ENCODE measurements at places on chromosomes 6 and 20. TPM values are rescaled to one million over a fixed set of nuclear protein-coding genes. Genes with fewer than 3 reads are reported as not detected.

DNA sequence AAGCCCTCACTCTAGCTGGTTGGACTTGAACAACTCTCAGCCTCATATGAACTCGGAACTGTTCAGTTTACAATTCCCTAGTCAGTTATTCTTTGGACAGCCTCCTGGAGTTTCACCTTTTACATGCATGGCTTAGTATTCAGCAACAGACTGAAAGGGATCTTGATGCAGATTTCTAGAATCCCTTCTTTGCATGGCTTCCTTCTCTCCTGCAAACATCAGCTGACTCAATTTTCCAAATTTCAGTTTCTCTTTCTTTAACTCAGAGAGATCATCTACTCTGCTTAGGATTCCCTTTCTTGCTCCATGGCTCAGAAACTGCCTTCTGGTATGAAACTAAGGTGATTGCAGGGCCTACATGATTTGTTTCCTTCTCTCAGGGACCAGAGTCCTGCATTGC is 99.6 kb downstream of the CEP57L1 start:
- no peak for DNase-seq

- DNase-seq, result no peak
Observed at GRCh38 chr6:72941263-72941662, 284.0 kb downstream of the KHDC1L start.

DNA sequence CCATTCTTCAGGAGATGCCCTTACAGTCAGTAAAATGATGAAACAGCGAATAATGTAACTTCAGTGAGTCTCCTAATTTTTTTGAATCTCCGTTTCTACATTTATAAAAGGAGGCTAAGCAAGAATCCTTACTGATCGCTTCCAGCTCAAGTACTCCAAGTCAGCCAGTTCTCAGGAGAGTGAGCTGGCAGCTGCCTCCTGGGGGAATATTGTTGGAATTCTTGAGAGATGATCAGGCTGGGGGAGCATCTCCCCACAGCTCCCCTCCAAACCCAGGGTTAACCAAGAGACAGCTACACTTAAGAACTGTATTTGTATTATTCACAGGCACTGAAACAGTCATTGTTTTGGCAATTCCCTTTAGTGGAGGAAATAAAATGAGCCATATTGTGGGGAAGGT is 89.1 kb upstream of the PCSK2 start:
- no peak for DNase-seq

Gene RCAN2
- 1.7 TPM for total RNA-seq

DNA sequence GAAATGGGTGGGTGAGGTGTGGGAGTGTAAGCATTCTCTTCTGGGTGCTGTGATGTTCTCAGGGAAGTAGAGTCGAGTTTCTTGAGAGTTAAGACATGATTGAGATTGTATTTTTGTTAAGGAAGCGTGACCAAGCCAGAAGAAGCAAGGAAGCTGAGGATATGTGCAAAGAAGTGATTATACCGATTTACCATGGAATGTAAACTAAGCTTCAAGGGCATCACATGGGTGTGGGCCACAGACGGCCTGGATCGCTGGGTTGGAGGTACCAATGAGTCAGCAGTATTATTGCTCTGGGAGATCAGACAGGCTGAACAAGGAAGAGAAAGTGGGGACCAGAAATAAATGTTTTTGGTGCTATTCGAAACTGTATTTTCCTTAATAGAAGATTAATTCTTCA is 184.1 kb upstream of the GMDS start:
- DNase-seq, result no peak

- DNase-seq, result no peak
Observed at GRCh38 chr20:61887596-61888093, 178.0 kb downstream of the TAF4 start.

- no peak for DNase-seq
Observed at GRCh38 chr6:23181356-23182110, 612.2 kb downstream of the HDGFL1 start.

Gene HINT3
- total RNA-seq, result 13.8 TPM

DNA sequence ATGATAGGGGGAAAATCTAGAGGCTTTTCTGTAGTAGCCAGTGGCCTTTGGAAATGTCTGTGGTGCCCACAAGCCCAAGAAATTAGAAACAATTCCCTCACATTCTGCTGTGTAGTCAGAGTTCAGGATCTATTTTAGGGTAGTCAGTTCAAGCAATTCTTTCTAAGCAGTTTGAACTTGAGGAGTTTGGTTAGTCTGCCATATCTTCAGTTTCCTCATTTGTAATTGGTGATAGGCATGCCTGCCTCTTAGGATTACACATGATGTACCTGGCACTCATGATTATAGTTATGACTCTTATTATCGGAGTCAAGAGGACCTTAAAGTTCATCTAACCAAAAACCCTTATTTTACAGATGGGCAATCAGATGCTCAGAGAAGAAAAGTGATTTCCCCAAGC is 21.2 kb upstream of the MEP1A start:
- no peak for DNase-seq

DNA sequence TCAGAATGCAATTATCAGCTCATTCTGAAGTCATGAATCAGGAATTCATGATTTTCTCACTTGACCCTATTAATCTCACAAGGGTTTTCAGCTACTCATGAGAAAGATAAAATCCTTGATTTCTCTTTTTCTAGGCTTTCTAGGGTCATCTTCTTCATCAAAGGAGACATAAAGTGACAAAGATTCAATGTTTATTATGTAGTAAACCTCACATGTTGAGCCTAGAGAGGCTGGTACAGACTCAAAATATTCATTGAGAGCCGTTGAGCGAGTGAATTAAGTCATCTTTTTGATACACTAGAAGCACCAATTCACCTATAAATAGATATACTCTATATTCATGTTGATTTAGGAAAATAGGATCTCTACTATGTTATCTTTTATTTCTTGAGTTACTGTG is 104.8 kb upstream of the TRAF3IP2 start:
- no peak for DNase-seq

- no peak for DNase-seq
Observed at GRCh38 chr20:709991-710779, 34.6 kb upstream of the SCRT2 start.

DNA sequence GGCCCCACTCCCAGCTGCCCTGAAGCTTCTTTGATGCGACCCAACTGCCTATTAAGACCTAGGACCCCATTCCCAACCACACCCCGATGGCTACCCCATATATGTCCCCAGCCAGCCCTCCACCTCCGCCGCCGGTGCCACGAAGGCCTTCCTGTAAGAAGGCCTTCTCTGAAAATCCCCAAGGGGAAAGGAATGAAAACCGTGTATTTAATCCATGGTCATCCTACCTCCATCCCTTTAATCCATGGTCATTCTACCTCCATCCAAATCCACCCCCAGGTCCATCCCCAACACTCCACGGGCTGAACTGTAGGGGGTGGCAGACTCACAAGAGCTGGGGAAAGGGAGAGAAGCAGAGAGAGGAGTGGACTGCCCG is 545 bp upstream of the VSX1 start:
- DNase-seq, result no peak

- no peak for DNase-seq
Observed at GRCh38 chr20:33370291-33370690, 31.0 kb downstream of the CDK5RAP1 start.

Gene PCSK2
- total RNA-seq, result not detected

- DNase-seq, result no peak
Observed at GRCh38 chr6:132011582-132011981, 60.4 kb upstream of the CCN2 start.

Gene C6orf120
- total RNA-seq, result 17.2 TPM

Gene ADGB
- not detected for total RNA-seq

Gene CRISP2
- not detected for total RNA-seq

Gene RNF114
- total RNA-seq, result 113 TPM

Gene GSTA3
- not detected for total RNA-seq

Gene SGK2
- 47.3 TPM for total RNA-seq

DNA sequence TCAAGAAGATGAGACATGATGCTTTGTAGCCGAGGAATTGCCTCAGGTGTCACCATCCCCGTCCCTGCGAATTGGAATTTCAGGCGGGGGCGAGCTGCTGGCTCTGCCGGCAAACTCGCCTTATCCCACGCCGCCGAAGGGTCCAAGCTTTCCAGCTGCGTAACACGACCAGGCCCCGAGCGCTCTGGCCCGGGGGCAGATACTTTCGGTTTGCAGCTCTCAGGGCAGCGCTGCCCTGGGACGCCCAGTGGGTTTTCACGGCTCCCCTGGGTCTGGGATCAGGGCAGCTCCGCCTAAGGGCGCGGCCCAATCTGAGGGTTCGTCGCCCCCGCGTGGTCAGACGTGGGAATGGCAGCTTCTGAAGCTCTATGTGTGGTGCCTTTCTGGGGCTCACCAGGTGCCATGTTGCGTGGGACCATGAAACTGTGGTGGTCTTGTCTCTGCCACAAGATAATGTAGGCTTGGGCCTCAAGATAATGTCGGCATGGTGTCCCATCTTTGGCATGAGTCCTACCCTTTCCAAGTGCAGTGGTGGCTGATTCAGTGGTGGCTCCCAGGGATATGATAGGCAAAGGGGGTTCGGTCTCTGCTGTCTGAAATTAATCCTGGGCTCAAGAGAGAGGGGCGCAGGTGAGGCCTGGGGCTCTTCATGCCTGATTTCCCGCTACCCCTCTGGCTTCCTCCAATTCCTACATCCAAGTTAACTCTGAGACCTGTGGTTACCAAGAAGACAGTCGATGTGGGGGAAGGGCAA is 21.0 kb downstream of the PIGT start:
- DNase-seq, result peak; percentile 91

- DNase-seq, result no peak
Observed at GRCh38 chr6:167769408-167770190, 57.1 kb upstream of the AFDN start.

GRCh38 chr20:43528258-43528875 is 20.9 kb downstream of the L3MBTL1 start:
- DNase-seq, result no peak

- no peak for DNase-seq
Observed at GRCh38 chr20:434221-434620, 26.1 kb downstream of the RBCK1 start.

DNA sequence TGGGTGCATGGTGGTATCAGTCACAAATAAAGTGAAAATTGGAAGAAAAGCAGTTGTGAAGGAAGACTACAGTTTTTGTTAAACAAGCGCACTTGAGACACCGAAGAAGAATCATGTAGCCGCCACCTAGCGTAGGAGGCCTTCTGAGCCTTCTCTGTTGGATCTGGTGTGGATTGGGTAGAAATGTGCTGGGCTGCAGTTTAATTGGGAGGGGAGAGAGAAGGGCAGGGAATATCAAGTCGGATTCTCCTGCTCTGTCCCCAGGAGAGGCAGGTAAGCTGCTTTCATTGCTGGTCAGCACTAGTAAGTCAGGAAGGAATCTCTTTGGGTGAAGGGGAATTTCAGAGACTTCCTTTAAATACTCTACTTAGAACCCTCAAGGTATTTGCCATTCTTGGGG is 1.2 kb upstream of the FABP7 start:
- DNase-seq, result no peak

Gene KHDC1L
- total RNA-seq, result not detected

GRCh38 chr6:18119236-18119635 is 3.2 kb downstream of the NHLRC1 start:
- DNase-seq, result no peak

DNA sequence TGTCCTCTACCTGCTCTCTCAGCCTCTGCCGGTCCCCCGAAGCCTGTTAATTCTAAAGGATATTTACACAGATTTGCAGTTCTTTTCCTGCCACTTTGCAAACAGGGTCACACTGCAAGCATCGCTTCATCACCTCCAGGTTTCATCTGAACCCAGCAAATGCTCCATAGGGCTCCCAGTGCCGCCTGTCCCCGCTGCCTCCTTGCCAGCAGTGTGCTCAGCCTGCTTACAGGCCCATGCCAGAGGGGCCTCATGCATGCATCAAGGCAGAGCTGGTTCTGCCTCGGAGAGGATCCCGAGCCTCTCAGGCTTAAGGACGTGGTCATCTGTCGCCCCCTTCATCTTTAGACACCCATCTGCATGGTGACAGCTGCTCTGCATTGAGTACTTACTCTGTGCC is 10.5 kb downstream of the SIRPA start:
- no peak for DNase-seq

Gene LHFPL5
- total RNA-seq, result not detected

DNA sequence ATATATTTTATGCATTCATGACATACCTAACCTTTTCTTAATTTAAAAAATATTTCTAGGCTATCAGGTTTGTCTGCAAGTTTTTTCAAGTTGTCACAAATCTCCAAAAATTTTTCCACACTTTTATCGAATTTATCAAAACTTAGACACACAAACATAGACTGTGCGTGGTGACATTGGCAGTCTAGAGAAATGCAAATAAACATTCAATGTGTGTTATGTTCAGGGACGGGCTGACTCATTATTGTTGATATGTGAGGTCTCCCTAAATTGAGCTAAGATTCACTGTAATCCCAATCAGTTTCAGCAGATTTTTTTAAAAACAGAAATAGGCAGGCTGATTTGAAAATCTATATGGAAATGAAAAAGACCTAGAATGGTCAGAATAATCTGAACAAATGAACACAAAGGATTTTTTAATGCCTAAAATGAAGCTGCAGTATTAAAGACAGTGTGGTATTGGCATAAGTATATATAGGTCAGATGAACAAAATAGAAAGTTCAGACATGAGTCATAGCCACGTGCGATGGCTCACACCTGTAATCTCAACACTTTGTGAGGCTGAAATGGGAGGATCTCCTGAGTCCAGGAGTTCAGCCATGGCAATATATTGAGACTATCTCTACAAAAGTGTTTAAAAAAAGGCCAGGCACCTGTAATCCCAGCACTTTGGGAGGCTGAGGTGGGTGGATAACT is 19.2 kb downstream of the BLTP3A start:
- DNase-seq, result no peak

Gene L3MBTL3
- 3.0 TPM for total RNA-seq

GRCh38 chr20:52346797-52347196 is 155.2 kb upstream of the ZFP64 start:
- DNase-seq, result no peak

Gene ASIP
- total RNA-seq, result 0.42 TPM

DNA sequence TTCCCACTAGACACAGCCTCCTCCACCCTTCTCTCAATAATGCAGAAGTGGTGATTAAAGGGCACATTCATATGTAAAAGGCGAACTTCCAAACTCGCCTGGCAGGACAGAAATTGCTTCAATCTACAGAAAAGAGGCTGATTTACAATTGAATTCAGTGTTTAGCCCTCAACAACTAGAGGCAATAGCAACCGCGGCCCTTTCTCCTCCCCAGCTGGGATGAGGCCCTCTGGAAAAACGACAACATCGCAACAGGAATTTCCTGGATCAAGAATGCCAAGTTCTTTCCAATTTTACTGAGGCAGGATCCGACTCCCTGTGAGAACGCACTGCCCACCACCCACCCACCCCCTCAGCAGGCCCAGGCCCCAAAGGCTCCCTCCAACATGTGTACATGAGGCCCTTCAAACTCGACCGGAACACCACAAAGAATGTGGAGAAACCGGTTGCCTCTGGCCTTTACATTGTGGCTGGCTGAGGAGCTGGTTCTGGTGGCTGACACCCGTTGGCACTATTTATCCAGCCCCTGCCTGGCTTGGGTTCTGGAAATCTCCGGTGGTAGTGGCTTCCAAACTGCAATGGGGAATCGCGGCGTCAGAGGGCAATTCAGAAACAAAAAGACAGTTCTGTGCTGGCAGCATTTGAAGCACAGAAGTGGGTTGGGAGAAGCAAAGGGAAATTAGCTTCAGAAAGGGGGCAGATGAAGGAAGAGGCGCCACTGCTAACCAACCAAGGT is 36.8 kb downstream of the ZMYND8 start:
- no peak for DNase-seq

Gene IL22RA2
- total RNA-seq, result not detected

Measured in right lobe of liver (tissue), 6 donors.